Activated CD4-positive, alpha-beta memory T cell treated with anti-CD3 and anti-CD28 coated beads for 36 hours (primary cell): ENCODE measurements at places on chromosomes 4 and X.

DNA sequence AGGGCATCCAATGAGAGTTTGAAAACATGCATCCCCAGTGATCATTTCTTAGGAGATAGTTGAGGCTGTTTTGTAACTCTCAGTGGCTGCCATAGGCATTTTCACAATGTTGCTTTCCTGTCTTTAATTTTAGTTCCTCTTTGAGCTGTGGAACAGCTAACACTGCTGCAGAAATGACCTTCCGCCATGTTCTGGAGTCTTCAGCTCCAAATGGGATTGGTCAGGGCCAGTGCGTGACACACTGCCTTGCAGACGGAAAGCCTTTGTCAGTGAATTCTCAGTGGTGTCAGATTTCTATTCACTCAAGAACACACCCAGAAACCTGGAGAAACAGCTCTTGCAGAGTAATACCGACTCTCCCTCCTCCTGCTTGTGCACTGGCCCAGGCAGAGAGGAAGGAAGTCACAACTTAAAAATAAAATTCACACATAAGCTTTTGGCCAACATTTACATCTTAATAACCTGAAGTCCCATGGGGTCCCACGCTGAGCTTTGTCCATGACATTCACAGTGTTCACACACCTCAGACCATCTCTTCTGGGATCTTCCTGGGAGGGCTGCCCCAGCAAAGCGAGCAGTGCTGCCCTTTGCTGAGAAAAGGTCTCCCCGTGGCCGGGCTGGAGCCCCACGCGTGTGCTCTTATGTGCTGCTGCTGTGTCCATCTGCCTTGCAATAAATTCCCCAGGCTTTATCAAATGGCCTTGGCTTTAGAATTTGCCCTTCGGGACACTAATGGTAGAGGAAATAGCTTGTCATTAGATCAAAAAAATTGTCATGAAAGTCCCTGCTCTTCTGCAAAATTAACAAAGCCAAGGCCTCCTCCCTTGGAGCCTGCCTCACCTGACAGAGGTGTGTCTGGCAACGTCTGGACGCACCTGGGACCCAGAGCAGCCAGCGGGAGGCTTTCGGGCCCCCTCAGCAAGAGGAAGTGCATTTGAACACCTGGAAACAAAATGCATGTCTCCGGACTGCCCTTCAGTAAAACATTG is 126.8 kb downstream of the IRF2 start:
- no peak for DNase-seq

DNA sequence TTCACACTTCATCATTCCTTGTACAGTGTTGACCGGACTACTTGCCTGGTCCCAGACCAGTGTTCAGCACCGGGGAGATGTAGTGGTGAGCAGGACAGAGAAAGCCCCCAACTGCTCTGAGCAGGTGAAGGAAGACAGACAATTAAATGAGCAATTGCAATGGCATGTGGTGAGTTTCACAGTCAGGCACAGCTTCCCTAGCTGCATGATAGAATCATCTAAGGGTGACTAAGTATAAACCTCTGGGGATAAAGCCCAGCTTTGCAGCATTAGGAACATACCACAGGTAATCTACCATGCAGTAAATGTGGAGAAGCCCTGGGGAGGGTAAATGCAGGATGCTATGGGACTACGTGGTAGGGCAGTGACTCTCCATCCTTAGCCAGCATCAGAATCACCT is 47.8 kb downstream of the TMA16 start:
- no peak for DNase-seq

DNA sequence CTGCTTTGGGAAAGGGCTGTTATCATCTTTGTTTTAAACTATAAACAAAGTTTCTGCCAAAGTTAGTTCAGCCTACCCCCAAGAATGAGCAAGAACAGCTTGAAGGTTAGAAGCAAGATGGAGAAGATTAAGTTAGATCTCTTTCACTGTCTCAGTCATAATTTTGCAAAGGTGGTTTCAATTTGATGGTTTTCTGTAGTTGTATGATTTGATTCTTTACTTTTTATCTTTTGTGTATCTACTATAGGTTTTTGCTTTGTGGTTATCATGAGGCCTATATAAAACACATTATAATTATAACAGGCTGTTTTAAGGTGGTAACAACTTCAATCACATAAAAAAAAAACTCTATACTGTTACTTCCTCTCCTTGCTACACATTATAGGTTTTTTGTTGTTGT is 35.4 kb upstream of the ALG13 start:
- DNase-seq, result no peak

GRCh38 chr4:121156822-121157769 is 7.0 kb downstream of the TNIP3 start:
- DNase-seq, result peak; percentile 21

- no peak for DNase-seq
These were observed 10.6 kb downstream of the FAM184B start for GRCh38 chr4:17770845-17771244.

DNA sequence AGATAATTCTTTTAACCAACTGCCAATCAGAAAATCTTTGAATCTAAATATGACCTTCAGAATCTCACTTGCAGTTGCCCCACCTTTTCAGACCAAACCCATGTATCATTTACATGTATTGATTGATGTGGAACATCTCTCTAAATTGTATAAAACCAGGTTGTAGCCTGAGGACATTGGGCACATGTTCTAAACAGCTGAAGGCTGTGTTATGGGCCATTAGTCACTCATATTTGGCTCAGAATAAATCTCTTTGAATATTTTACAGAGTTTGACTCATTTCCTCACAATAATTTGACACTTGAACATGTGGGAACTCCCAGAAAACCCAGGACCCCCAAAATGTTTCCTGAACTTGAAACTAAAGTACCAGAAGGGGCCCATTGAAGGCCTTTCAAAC is 58.7 kb downstream of the UGT2B10 start:
- DNase-seq, result no peak
